ENCODE measurements at places on chromosomes 5 and 9. TPM values are rescaled to one million over a fixed set of nuclear protein-coding genes. Genes with fewer than 3 reads are reported as not detected.

- no peak overlapping the region for H3K27ac ChIP-seq
- H3K36me3 ChIP-seq, result peaks cover 2% of the 10 kb centered on the region
- no peak for DNase-seq
- peaks cover 2% of the 10 kb centered on the region for H3K27me3 ChIP-seq
- no peaks in the 10 kb centered on the region for H3K4me1 ChIP-seq
Observed at GRCh38 chr5:171469326-171469725, 49.9 kb downstream of the FGF18 start.

- no peak overlapping the region for H3K27ac ChIP-seq
- H3K4me3 ChIP-seq, result no peak overlapping the region
- H3K27me3 ChIP-seq, result no peaks in the 10 kb centered on the region
- H3K4me1 ChIP-seq, result peaks cover 33% of the 10 kb centered on the region
- peak; percentile 48 for DNase-seq
Observed at GRCh38 chr5:150060471-150060870, 25.9 kb downstream of the CSF1R start.

The GPR107 gene
- total RNA-seq, result 67.0 TPM

DNA sequence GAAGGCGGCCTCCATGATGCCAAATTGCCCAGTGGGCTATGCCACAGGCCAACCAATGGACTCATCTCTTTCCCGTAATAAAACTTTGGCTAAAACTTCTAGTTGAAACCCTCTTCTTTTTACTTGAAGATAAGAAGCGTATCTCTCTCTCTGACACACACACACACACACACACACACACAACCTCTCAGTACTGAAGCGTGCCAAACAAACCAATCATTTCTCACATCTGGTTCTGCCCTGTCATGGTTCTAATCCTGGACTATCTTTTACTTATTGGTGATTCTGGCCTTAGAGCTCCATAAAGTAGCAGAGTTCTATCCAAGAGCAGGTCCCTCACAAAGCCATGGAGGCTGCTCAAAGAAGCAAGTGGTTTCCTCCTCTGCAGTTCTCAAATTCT lies 64.6 kb downstream of the PTCH1 start:
- no peak for DNase-seq
- no peak overlapping the region for H3K4me3 ChIP-seq
- H3K27me3 ChIP-seq, result no peaks in the 10 kb centered on the region
- peaks cover 6% of the 10 kb centered on the region for H3K4me1 ChIP-seq
- peaks cover 29% of the 10 kb centered on the region for H3K36me3 ChIP-seq

GRCh38 chr9:112541685-112542084 lies 55.1 kb downstream of the KIAA1958 start:
- H3K27ac ChIP-seq, result no peak overlapping the region
- H3K36me3 ChIP-seq, result no peaks in the 10 kb centered on the region
- peaks cover 9% of the 10 kb centered on the region for H3K4me1 ChIP-seq
- no peaks in the 10 kb centered on the region for H3K27me3 ChIP-seq
- no peak overlapping the region for H3K4me3 ChIP-seq

- no peaks in the 10 kb centered on the region for H3K36me3 ChIP-seq
- H3K27ac ChIP-seq, result no peak overlapping the region
- H3K4me1 ChIP-seq, result no peaks in the 10 kb centered on the region
- no peak for DNase-seq
- no peak overlapping the region for H3K4me3 ChIP-seq
Observed at GRCh38 chr5:157219491-157220271, 39.0 kb downstream of the ITK start.

The TIGD6 gene
- 5.3 TPM for total RNA-seq

- peak overlapping the region; percentile 64 for H3K27ac ChIP-seq
- H3K4me1 ChIP-seq, result peaks cover 45% of the 10 kb centered on the region
- no peak for DNase-seq
- H3K27me3 ChIP-seq, result no peaks in the 10 kb centered on the region
- H3K36me3 ChIP-seq, result peaks cover 14% of the 10 kb centered on the region
Observed at GRCh38 chr9:131605770-131606590, 60.7 kb downstream of the PRRT1B start.

The FAM221B gene
- not detected for total RNA-seq

DNA sequence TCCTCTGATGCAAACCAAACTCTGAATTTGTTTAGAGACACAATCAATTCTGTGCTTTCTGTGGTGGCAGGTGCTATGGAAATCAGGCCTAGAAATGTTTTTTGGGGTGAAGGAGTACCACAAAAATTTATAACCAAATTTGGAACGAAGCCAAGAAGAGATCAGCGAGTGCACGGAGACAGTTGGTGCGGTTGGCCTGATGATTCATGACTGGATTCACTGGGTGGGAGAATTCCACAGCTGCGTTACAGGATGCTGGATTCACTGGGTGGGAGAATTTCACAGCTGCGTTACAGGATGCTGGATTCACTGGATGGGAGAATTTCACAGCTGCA lies 135.6 kb upstream of the IRX4 start:
- no peak overlapping the region for H3K4me3 ChIP-seq
- H3K36me3 ChIP-seq, result no peaks in the 10 kb centered on the region
- H3K27ac ChIP-seq, result no peak overlapping the region
- DNase-seq, result no peak
- H3K4me1 ChIP-seq, result no peaks in the 10 kb centered on the region

GRCh38 chr9:96450613-96451528 lies 902 bp downstream of the HABP4 start:
- H3K4me1 ChIP-seq, result peaks cover 30% of the 10 kb centered on the region
- H3K27ac ChIP-seq, result peak overlapping the region; percentile 92
- DNase-seq, result no peak
- H3K36me3 ChIP-seq, result no peaks in the 10 kb centered on the region

- DNase-seq, result no peak
- H3K27me3 ChIP-seq, result peaks cover 16% of the 10 kb centered on the region
- no peak overlapping the region for H3K4me3 ChIP-seq
- peaks cover 1% of the 10 kb centered on the region for H3K36me3 ChIP-seq
- H3K27ac ChIP-seq, result no peak overlapping the region
- peaks cover 5% of the 10 kb centered on the region for H3K4me1 ChIP-seq
Observed at GRCh38 chr9:107810461-107810961, 320.9 kb upstream of the KLF4 start.

DNA sequence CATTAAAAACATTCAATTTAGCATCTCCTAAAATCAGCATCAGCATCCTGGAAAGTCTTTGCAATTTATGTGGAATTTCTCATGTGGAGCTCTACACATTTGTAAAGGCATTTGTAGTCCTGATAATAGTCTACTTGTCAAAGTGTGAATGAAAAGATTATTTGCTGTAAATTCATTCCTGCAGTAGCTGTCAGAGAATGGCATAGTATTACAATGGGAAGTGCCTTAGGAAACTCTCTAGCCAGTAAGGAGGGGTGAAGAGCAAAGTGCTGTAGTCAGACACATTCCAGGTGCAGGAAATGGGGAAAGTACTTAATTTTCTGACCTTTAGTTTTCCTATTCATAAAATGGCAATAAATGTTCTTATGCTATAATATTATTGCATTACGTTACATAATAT lies 627.9 kb downstream of the KCTD16 start:
- H3K27me3 ChIP-seq, result peaks cover 2% of the 10 kb centered on the region
- H3K27ac ChIP-seq, result no peak overlapping the region
- H3K4me1 ChIP-seq, result peaks cover 12% of the 10 kb centered on the region

DNA sequence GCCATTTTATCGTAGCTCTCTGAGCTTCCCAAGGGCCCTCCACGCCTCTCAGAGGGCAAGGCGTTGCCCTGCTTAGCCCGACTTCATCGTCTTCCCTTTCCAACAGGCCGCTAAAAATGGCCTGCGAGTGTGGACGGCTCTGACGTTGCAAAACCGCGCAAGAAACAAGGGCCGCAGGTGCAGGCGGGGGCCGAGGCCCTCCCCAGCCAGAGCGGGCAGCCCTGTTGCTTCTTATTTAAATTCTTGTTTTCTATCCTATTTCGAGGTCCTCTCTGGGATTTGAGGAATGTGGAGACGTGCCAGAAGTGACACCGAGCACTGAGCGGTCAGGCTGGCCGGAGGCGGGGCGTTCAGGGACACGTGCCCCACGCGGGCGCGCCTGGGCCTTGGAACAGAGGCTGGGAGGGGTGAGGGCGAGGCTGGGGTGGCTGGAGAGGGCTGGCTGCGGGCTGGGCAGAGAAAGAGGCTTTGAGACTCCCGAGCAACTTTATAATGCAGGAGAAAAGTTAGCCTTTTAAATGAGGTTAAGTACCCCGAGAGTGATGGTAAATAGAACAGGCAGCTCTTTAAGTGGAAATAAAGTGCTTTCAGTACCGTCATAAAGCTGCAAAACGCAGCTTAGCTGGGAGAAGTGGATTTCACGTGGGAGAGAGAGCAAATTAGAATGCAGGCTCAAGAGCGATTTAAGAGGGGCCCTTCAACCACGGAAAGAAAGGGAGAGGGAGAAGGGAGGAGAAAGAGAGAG lies 243.6 kb downstream of the AUH start:
- H3K4me1 ChIP-seq, result peaks cover 52% of the 10 kb centered on the region
- peak; percentile 92 for DNase-seq
- peak overlapping the region; percentile 91 for H3K27ac ChIP-seq
- H3K36me3 ChIP-seq, result peaks cover 3% of the 10 kb centered on the region
- H3K4me3 ChIP-seq, result peak overlapping the region; percentile 60
